Esophagus mucosa (tissue), 1 donor: ENCODE measurements at places on chromosomes 5 and 9. TPM values are rescaled to one million over a fixed set of nuclear protein-coding genes. Genes with fewer than 3 reads are reported as not detected.

- no peak for ATAC-seq
Observed at GRCh38 chr5:149996205-149996890, 4.1 kb downstream of the TIGD6 start.

DNA sequence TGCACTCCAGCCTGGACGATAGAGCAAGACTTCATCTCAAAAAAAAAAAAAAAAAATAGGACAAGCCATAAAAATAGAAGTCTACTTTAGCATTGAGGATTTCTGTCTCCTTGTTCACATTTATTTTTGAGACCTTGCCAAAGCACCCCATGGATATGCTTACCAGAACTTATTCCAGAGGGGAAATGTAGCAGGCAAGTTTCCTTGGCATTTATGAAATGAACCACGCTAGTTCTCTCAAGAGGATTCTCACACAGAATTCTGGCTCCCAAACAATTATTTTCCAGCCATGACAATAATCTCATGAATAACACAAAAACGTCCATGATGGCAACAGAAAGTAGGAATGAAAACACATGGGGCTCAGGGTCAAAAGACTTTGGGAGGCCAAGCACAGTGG, 23.4 kb upstream of the GPX8 start:
- ATAC-seq, result no peak

GRCh38 chr9:133701981-133702797, 36.0 kb downstream of the SARDH start:
- ATAC-seq, result peak; percentile 41

DNA sequence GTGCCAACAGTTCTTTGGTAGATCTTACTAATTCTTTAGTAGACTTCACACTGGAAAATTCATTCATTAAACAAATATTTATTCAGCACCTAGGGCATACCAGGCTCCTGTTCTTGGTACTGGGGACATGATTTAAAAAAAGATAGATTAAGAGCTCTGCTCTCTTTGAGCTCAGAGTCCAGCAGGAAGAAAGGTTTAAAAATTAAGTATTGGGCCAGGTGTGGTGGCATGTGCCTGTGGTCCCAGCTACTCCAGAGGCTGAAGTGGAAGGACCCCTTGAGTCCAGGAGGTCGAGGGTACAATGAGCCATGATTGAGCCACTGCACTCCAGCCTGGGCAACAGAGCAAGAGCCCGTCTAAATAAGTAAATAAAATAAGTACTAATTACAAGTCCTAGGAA, 41.4 kb downstream of the ENC1 start:
- no peak for ATAC-seq

The FOXD4L6 gene
- not detected for total RNA-seq

The PRSS3 gene
- 107 TPM for total RNA-seq
